NCI-H1930 (cell line): ENCODE measurements at places on chromosomes 5 and 9.

DNA sequence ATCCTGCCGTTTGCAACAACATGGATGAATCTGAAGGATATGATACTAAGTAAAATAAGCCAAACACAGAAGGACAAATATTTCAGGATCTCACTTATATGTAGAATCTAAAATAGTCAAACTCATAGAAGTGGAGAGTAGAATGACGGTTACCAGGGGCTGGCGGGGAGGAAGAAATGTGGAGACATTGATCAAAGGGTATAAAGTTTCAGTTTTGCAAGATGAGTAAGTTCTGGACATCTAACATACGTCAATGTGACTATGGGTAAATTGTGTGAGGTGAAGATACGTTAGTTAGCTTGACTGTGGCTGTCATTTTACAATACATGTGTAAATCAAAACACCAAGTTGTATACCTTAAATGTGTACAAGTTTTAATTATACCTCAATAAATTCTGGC is 200.3 kb downstream of the SNX18 start:
- no peak for DNase-seq

- DNase-seq, result no peak
These were observed 276.6 kb upstream of the VLDLR start for GRCh38 chr9:2345013-2345412.

GRCh38 chr5:90020575-90021538 is 388.7 kb downstream of the CETN3 start:
- DNase-seq, result no peak

DNA sequence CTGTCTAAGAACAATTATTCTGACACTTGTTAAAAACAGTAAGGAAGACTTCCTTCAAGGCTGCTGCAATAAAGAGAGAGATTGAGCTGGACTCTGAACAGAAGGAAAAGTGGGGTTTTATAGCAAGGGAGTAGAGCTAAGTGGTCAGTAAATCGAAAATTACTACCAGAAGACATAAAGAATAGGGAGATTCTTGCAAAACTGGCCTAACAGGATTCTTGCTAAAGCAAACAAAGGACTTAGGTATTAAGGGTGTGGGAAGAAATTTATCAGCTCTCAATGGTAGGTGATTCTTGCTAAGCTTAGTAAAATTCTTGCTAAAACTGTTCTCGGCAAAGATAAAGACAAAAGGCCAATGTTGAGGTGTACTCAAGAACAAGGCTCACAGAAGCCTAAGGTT is 300.5 kb downstream of the SLCO4C1 start:
- no peak for DNase-seq

DNA sequence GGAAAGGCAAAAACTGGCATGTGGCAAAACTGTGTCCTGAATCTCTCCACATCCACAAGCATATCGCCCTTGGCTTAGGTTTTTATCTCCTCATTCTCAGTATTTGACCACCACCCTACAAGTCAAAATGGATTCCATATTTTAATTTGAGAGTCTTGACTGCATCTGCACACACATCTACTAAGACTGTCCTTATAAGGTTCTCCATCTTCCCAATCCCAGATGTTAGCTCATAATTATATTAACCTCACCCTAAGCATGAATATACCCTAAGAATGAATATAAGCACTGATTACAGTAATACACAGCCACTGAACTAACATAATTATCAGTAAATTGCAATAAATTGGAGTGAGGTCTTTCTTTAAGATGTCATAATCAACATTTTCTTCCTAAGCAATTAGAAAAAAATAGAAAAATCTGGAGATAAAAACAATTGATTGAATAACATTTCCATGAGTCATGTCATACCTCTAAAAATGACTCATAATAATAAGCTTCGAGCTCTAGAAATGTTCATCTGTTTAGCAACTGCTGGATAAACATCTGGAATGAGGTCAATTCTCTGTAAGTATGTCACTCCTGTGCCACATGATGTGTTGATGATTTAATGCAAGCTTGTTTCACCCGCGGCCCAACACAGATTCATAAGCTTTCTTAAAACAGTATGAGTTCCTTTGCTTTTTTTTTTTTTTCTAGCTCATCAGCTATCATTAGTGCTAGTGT is 39.9 kb upstream of the PAM start:
- DNase-seq, result no peak

DNA sequence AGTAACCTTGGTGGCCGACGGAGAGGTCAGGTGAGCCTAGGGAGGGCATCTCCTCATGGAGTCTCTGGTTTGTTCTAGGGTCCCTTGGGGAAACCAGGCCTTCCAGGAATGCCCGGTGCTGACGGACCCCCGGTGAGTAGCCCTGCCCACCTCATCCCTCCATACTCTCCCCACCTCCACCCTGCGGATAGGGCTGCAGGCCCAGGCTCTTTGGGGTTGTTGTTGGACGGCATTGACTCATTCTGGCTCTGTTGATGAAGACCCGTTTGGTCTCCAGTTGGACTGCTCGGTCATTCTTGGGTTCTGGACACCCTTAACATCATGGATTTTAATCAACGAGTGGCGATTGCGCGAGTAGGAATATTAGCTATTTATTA is 112.3 kb upstream of the FCN2 start:
- DNase-seq, result no peak
